COLO829 (cell line): ENCODE measurements at places on chromosomes 12 and 14.

DNA sequence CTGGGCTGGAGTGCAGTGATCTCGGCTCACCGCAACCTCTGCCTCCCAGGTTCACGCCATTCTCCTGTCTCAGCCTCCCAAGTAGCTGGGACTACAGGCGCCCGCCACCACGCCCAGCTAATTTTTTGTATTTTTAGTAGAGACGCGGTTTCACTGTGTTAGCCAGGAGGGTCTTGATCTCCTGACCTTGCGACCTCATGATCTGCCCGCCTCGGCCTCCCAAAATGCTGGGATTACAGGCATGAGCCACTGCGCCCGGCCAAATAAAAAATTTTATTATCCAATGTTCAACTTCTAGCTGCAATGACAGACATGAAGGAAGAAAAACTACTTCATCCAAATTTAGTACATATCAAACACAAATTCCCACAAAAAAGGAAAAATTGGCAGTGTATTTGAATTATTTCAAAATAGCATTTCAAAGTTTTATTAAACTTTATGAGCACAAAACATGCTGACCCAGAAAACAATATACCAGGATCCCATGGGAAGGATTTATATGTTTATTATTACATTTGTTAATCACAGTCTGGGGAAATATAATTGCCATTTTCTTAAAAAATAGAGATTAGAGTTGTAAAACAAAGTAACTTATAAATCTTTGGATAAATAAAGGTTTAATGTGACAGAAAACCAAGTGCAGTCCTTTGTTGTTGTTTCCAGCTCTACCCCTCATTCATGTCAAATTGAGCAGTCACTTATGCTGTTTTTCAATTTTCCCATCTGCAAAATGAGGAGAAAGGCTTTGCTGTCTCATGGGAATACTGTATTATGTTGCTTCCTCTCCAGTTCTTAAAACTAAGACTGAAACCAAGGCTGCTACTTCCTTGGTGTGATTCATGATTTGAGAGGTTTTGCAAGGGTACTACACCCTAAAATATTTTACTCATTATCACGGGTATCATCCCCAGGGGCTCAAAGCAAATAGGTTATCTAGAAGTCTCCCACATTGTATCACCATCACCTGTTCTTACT is 155.2 kb upstream of the AVPR1A start:
- no peak for DNase-seq

GRCh38 chr12:90945070-90945649 is 9.8 kb downstream of the CCER1 start:
- peak; percentile 42 for DNase-seq

- DNase-seq = peak; percentile 57
Observed at GRCh38 chr12:62799126-62799736, 135.7 kb downstream of the PPM1H start.

DNA sequence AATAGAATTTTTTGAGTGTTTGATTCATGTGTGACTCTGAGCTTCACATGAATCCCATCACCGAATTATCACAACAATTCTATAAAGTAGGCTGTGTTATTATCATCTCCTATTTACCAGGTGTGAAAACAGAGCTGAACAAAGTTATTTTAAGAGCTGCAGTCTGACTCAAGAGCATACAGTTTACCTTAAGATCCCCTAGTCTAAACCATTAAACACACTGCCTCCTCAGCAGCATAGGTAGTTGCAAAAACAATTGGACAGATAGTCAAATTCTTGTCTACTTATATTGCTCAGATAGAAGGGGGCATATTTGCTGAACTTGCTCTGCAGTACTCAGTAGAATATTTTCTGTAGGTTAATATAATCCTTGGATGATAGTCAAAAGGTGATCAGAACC is 219.8 kb upstream of the ATP2B1 start:
- no peak for DNase-seq

DNA sequence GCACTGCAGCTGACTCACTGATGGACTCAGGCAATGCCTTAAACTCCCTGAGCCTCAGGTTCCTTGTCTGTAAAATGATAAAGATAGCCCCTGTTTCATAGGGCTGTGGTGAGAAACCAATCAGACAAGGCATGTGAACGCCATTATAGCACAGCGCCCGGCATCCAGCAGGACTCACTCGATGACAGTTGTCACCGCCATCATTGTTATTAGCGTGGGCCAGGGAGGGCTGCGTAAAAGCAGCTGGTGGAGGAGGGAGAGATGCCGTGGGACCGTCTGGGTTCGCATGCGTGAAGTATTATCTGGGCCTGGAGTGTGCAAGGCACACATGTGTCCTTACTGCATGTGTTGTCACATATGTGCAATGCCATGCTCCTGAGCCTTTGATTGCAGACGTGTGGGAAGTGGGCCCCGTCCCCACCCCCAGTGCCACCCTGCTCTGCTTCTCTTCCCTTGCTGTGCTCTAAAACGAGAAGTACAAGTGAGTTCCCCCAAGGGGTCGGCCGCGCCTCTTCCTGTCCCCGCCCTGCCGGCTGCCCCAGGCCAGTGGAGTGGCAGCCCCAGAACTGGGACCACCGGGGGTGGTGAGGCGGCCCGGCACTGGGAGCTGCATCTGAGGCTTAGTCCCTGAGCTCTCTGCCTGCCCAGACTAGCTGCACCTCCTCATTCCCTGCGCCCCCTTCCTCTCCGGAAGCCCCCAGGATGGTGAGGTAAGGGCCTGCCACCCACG is at the start of gene PTPN6:
Gene PTPN6 (plus strand): TSS at position 546 of the 730 bp plus-strand sequence. CDS start 157 bp downstream, at position 703.
- no peak for DNase-seq

- peak; percentile 72 for DNase-seq
Observed at GRCh38 chr14:22333422-22334274, 255.4 kb downstream of the DAD1 start.

DNA sequence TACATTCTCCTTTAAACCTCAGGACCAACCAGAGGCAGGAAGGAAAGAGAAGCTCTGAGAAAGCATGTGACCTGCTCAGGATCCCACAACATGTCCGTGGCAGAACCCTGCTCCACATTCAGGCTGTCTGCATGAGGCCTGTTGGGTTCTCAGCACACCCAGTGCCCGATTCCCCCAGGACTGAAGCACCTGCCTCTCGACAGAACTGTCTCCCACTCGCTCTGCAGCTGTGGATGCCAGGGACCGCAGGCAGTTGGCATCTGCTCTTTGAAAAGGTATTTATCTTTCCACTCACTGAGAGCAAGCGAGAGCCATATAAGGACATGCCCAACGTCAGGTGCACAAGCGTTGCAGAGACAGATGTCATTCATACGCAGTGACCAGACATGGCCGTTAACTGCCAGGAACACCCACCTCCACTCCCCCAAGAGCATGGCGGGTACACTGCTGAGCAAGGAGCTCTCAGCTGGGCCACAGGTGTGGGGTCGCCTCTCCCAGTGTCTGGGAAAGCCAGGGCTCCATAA is 18.9 kb downstream of the PITPNM2 start:
- DNase-seq = no peak

- DNase-seq = no peak
Observed at GRCh38 chr14:60487211-60487610, 1.3 kb upstream of the C14orf39 start.

- DNase-seq = no peak
Observed at GRCh38 chr12:40971911-40972310, 216.2 kb upstream of the PDZRN4 start.

GRCh38 chr12:118164798-118165486 is 29.0 kb downstream of the PEBP1 start:
- DNase-seq = peak; percentile 33

DNA sequence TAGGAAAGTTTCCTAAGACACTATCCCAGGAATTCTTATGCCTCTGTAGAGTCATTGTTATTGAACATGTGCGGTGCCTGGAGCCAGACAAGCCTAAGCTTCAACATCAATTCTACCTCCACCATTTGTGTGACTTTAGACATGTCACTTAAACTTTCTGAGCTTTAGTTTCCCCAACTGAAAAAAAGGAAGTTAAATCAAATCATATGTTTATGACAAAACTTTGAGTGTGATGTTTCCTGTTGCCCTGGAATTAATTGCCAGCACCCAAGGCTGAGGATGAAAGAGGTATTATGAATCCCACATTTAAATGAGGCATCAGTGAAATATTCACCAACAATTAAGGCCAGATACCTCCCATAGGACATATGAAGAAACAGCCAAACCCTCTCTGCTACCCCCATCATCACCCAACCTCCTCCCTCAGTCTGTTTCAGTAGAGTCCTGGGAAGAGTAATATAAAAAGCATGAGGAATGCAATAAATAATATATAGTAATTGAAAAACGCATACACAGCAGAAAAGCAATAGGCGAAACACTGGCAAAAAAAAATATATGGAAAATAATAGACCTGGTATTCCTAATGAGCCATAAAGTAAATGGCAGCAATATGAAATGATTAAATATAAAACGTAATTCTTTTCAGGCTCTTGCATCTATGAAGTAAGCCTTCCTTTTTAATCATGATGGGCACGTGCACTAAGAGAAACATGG is 182.0 kb upstream of the DCN start:
- no peak for DNase-seq
